Osteoblast (primary cell): ENCODE measurements at places on chromosomes 1 and 21. TPM values are rescaled to one million over a fixed set of nuclear protein-coding genes. Genes with fewer than 3 reads are reported as not detected.

- peak; percentile 56 for DNase-seq
- no peaks in the 10 kb centered on the region for H3K36me3 ChIP-seq
- peak overlapping the region; percentile 97 for H3K4me3 ChIP-seq
- peak overlapping the region; percentile 83 for H3K27ac ChIP-seq
Measured at GRCh38 chr21:29018540-29018939, 609 bp downstream of the RWDD2B start.

DNA sequence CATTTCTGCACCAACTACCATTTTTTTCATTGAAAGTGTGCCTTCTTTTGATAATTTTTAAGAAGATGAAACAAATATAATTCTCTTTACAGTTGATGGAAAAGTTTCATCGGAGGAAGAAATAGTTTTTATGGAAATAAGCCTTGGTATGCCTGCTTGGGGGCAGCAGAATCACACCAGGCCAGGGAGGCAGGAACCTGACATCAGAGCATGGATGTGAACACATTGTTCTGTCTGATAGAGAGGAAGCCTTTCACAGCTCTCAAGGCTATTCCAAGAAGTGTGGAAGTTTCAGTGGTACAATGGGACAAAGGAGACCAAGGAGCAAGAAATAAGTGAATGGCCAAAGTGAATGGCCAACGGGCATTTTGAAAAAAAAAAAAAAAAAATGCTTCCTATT, 162.2 kb upstream of the KCNK2 start:
- H3K27me3 ChIP-seq: no peaks in the 10 kb centered on the region
- no peaks in the 10 kb centered on the region for H3K36me3 ChIP-seq
- DNase-seq: no peak
- H3K4me3 ChIP-seq: no peak overlapping the region

DNA sequence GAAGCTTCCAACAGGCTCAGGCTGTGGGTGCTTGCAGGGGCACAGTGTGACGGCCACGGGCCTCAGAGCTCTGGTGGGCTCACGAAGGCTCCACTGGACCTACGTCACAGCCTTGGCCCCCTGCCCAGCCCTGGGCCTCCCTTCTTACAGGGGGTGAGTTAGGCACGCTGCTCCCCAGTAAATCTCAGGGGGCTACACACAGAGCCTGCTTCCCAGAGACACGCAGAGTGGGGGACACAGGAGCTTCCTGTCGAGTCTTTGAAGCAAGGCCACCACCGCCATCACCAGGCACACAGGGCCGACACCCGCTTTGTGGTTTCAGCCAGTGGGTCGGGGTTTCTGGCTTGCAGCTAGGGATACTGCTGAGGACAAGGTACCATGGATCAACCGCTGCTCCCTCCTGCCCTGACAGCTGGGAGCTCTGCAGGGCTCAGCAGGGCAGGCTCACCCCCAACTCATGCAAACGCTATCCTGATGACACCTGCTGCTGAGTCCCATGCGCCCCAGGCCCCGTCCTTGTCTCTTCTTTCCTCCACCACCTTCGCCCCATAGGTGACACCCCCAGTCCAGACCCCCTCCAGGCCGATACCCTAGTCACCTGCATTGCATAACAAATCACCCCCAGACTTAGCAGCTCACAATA, 5.5 kb upstream of the CFAP410 start:
- peaks cover 4% of the 10 kb centered on the region for H3K4me1 ChIP-seq
- DNase-seq: peak; percentile 29
- H3K27ac ChIP-seq: no peak overlapping the region

DNA sequence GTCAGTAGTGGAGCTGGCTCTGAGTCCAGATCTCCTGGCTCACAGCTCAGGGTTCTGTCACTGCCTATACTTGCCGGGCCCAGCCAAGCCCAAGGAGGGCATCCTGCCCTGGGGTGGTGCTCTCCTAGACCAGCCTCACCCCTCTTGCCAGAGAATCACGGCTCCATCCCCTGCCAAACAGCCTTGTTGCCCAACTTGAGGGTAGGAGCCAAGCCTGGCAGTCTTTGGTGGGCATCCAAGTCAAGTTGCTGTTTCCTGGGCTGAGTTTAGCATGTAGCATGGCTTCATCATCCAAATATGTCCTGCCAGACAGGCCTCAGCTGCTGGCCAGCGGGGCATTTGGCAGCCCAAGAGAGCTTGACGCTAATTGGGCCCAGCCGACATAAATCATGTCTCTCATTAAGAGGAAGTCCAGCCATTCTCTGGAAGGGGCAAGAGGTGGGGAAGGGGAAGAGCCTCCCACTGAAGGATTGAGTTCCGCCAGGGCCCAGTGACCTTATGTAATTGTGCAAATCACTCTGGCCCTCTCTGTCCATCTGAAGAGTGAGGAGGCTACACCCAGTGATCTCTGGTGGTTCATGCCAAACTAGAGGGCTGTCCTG, 22.6 kb upstream of the TRABD2B start:
- peaks cover 12% of the 10 kb centered on the region for H3K4me1 ChIP-seq
- no peak for DNase-seq
- no peak overlapping the region for H3K27ac ChIP-seq
- H3K4me3 ChIP-seq: no peak overlapping the region

GRCh38 chr1:172270605-172271004, 149.9 kb upstream of the C1orf105 start:
- H3K36me3 ChIP-seq: no peaks in the 10 kb centered on the region
- no peak for DNase-seq

DNA sequence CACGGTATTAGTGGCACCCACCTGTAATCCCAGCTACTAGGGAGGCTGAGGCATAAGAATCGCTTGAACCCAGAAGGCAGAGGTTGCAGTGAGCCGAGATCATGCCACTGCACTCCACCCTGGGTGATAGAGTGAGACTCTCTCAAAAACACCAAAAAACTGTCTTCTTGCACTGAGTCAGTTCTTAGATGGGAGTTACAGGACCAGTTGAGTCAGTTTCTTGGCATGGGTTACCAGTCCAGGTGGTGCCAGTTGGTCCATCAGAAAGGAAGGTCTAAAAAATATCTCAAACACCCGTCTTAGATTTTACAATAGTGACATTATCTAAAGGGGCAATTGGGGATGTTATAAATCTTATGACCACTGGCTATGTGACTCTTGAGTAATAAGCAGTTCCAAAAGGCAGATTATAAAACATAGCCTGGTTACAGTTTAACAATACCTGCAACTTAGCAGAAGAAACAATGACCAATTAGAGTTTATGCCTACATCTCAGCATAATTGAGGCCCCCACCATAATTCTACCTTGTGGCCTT, 206.9 kb upstream of the FGGY start:
- H3K36me3 ChIP-seq: no peaks in the 10 kb centered on the region
- H3K27ac ChIP-seq: no peak overlapping the region
- H3K4me3 ChIP-seq: no peak overlapping the region
- no peak for DNase-seq

DNA sequence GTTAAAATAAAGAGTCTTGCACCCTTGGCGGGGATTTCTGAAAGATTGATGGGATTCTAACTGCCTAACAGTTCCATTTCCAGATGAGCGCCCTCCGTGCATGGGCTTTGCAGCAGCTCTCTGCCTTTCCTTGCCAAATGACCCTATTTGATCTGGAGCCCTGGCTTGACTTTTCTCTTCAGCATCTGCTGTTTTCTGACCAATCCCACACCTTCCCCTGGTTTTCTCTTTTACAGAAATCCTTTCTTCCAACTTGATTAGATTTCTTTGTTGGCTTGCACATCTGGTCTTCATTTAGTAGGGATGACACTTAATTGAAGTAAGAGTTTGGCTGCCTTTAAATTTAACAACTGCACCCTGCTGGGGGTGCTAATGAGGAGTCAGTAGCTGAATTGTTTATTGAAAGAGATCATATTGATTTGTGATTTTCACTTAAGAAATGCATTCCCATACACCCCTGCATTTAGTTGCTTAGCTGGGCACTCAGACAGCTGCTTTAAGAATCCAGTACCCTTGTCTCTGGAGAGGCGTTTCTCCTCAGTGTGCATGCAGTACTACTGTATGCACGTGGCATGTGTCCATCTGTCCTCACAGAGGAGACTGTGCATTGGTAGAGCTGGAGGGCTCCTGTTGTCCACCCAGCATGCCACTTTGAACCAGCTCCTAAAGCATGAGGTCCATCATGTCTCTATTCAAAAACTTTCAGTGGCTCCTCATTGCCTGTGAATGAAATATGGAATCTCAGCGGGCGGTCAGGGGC, 99.7 kb downstream of the NOS1AP start:
- no peak overlapping the region for H3K4me3 ChIP-seq
- no peaks in the 10 kb centered on the region for H3K4me1 ChIP-seq
- no peak overlapping the region for H3K27ac ChIP-seq
- DNase-seq: no peak

DNA sequence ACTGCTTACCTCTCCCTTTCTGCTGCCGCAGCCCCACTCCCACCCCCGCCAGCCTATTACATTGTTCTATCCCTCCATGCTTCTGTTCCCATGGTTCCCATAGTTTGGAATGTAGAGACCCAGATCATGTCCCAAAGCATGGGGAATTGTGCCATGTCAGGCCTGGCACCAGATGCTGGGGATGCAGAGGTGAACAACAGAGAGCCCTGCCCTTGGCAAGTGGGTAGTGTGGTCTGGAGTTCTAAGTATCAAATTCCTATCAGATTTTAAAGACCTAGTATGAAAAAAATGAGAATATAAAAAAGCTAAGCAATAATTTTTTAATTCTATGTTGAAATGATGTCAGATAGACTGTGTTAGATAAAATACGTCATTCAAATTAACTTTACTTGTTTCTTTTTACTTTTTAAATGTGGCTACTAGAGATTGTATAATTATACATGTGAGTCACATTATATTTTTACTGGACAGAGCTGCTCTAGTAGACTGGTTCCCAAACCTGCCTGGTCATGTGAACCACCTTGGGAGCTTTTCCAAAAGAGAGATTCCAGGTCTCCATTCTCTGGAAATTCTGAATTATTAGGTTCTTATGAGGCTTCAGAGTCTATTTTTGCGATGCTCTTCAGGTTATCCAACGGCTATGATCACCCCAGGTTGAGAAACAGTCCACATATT, 113.0 kb upstream of the DAB1 start:
- H3K27me3 ChIP-seq: no peaks in the 10 kb centered on the region
- H3K36me3 ChIP-seq: no peaks in the 10 kb centered on the region
- no peak overlapping the region for H3K4me3 ChIP-seq
- H3K4me1 ChIP-seq: no peaks in the 10 kb centered on the region
- H3K27ac ChIP-seq: no peak overlapping the region
- DNase-seq: no peak

- no peaks in the 10 kb centered on the region for H3K36me3 ChIP-seq
- peaks cover 3% of the 10 kb centered on the region for H3K27me3 ChIP-seq
- H3K27ac ChIP-seq: no peak overlapping the region
- DNase-seq: no peak
- H3K4me1 ChIP-seq: no peaks in the 10 kb centered on the region
Measured at GRCh38 chr1:147336291-147336690, 93.8 kb downstream of the CHD1L start.

- no peaks in the 10 kb centered on the region for H3K27me3 ChIP-seq
- no peaks in the 10 kb centered on the region for H3K36me3 ChIP-seq
- no peaks in the 10 kb centered on the region for H3K4me1 ChIP-seq
Measured at GRCh38 chr1:79741720-79742421, 735.3 kb upstream of the ADGRL4 start.

DNA sequence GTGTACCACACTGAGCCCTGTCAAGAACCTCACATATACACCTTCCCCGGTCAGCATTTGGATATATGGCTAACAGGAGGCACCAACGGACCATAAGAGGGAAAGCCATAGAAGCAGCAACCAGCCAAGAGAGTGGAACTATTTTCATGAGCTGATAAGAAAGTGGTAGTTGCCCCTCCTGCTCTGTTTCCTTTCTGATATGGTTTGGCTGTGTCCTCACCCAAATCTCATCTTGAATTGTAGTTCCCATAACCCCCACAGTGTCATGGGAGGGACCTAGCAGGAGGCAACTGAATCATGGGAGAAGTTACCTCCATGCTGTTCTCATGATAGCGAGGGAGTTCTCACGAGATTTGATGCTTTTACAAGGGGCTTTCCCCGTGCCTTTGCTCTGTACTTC, 366.1 kb upstream of the DAB1 start:
- no peaks in the 10 kb centered on the region for H3K27me3 ChIP-seq
- H3K4me3 ChIP-seq: no peak overlapping the region
- H3K4me1 ChIP-seq: no peaks in the 10 kb centered on the region
- H3K36me3 ChIP-seq: no peaks in the 10 kb centered on the region

- no peaks in the 10 kb centered on the region for H3K27me3 ChIP-seq
- no peak overlapping the region for H3K4me3 ChIP-seq
- no peaks in the 10 kb centered on the region for H3K4me1 ChIP-seq
- H3K36me3 ChIP-seq: peaks cover 76% of the 10 kb centered on the region
- no peak overlapping the region for H3K27ac ChIP-seq
- peak; percentile 72 for DNase-seq
Measured at GRCh38 chr1:8357329-8358101, 39.6 kb downstream of the SLC45A1 start.

DNA sequence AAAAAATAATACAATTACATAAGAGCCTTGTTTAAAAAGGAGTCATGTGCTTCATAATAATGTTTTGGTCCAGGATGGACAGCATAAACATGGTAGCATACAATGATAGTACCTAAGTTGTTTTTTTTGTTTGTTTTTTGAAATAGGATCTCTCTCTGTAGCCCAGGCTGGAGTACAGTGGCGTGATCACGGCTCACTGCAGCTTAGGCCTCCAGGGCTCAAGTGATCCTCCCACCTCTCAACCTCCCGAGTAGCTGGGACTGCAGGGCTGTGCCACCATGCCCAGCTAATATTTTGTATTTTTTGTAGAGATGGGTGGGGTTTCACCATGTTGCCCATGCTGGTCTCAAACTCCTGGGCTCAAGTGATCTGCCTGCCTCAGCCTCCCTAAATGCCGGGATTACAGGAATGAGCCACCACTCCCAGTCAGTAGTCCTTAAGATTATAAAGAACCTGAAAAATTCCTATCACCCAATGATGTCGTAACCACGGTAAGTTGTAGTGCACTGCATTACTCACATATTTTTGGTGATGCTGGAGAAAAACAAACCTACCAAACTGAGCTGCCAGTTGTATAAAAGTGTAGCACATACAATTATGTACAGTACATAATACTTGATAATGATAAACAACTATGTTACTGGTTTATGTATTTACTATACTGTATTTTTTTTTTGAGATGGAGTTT, 22.4 kb upstream of the RCOR3 start:
- no peak for DNase-seq
- H3K27ac ChIP-seq: no peak overlapping the region
- H3K36me3 ChIP-seq: no peaks in the 10 kb centered on the region
- H3K4me1 ChIP-seq: no peaks in the 10 kb centered on the region
- H3K4me3 ChIP-seq: no peak overlapping the region
- no peaks in the 10 kb centered on the region for H3K27me3 ChIP-seq

Gene NFASC
- 28.6 and 36.9 TPM in 2 replicates for total RNA-seq

Gene KIF14
- total RNA-seq: 1.8 and 2.1 TPM in 2 replicates

Gene MNDA
- total RNA-seq: under 0.01 TPM in 1 of 2 replicates, not detected in the other

Gene EPHB2
- 8.7 and 14.7 TPM in 2 replicates for total RNA-seq

Gene IL24
- not detected in 2 replicates for total RNA-seq

Gene TRMT1L
- total RNA-seq: 12.3 and 16.5 TPM in 2 replicates
